MM.1S (cell line): ENCODE measurements at places on chromosomes 16 and 17.

- DNase-seq = no peak
Observed at GRCh38 chr17:45022288-45022648, 29.2 kb downstream of the DCAKD start.

DNA sequence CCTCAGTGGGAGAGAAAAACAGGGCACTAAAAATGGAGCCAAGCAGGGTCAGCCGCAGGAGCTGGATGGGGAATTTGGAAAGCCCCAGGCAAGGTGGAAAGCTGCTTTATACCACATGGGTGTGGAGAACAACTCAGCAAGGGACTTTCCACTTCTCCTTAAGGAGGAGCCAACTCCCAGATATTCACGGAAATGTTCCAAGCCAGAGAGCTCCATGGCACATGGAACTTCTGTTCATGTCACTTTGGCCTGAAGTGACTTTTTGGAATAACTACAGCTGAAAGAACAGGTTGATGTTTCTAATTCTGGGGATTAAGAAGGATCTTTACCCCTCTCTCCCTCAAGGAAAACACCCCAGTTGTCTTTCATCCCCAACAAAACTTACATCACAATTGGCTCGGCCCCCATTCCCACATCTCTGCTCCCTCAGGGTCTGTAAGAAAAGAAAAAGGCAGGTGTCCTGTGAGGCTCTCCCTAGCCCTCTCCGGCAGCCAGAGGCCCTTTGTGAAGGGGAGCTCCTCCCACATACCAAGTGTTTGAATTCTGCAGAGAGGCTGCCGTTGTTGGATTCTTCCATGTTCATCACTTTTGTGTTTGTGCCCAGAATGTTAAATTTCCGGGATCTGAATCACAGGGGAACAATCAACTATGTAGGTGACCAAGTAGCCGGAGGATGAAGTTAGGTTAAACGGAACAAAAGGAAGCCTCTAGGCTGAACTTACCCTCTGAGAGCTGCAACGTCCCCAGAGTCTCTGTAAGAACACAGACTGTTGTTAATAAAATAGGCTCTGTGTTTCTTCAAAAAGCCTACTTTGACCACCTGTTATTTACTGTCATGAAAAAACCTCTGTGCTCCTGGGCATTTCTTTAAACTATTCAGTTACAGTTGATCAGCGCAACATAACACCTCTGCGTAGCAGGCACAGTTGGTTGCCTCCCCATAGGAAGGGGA, 41.0 kb downstream of the STAT5A start:
- no peak for DNase-seq

DNA sequence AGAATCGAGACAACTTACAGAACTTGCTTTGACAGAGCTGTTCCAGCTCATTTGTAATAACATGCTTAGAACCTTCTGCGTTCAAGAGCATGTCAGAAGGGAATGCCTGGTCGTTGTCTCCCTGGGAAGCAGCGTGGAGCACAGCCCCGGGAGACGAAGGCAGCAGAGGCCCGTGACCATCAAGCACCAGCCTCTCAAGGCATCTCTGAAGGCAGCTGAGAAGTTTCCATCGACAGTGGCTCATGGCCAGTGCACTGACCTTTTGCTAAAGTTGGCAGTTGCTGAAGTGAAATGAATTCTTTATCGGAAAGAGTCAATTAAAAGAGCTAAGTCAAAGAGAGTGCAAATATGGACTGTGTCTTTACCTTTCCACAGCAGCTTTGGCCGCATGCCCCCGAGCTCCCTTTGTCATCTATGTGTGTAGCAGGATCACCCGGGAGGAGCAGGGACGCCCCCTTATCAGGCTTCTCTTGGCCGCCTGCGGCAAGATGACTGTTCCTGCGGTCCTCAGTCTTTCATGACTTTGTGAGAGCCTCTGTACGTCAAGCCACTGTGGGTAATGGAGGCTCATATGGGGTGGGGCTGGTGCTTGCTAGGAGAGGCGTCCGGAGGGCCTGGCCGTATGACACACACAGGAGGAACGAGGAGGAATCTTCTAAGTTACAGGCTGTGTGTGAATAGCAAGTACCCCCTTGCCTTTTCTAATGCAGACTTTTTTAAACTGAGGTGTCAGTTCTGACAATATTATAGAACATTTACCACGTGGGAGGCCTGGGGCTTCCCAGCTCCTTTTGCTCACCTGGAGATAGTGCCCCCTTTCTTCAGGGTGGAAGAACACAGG, 54.2 kb downstream of the LDHD start:
- DNase-seq = no peak

DNA sequence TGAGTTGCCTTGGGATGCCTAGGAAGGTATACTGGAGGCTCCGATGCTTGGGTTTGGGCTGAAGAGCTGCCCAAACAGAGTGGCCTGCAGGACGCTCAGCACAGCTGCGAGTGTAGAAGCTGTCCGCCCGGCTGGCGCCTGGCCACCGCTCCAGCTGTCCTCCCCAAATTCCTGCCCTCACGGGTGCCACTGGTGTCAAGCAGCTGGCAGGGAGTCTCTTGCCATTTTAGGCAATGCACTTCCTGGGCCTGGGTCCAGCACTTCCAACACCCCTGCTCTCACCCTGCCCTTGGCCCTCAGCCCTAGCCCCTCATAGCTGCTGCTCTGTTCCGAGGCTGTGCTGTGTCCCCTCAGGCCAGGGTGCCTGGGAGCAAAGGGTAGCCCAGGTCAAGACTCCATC, 5.2 kb upstream of the PKMYT1 start:
- no peak for DNase-seq

GRCh38 chr17:1000597-1001461, 3.9 kb downstream of the TIMM22 start:
- no peak for DNase-seq

- DNase-seq = no peak
Observed at GRCh38 chr16:49354991-49355390, 18.6 kb upstream of the C16orf78 start.

DNA sequence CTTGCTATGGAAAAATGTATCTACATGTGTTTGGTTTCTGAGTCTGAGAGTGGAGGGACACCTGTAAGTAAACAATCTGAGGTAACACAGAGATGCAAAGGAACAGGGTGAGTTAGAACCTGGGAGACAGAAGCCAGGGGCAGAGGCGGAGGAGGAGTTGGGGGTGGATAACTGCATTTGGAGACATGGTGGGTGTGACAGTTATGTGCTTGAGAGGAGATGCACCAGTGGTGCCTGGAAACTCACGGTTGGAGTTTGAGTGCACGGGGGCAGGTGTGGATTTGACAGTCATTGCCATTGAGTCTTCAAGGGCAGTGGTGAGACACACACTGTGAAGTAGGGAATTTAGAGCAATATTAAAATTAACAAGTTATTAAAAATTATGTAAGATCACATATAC, 6.5 kb downstream of the NUP93 start:
- no peak for DNase-seq

DNA sequence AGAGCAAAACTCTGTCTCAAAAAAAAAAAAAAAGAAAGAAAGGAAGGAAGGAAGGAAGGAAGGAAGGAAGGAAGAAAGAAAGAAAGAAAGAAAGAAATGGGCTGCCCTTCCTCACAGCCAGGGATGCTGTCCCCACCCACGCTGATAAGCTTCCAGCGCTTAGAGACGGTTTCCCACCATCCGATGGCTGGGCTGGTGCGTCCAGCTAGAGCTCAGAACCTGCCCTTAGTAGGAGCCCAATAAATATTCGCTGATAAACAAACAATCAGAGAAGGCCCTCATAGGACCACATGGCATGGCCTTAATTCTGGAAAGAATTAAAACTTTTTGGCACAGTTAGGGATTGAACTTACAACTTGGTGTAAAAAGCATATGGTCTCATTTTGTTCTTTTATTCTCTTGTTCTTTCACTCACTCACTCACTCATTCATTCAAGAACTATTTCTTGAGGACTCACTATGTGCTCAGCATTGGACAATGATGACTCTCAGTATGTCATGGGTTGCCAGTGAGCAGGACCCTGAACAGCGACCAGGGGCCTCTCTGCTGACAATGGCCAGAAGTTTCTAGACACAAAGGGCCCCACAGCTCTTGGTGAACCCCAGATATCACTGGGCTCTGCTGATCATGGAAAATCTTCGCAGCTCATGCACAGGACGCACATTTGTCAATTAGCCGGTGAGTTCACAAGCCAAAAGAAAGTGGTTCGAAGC, 32.5 kb upstream of the TNRC6C start:
- no peak for DNase-seq

- DNase-seq = no peak
Observed at GRCh38 chr16:25027781-25028180, 12.6 kb upstream of the ARHGAP17 start.

- DNase-seq = no peak
Observed at GRCh38 chr17:63984651-63985386, 12.1 kb upstream of the SCN4A start.

DNA sequence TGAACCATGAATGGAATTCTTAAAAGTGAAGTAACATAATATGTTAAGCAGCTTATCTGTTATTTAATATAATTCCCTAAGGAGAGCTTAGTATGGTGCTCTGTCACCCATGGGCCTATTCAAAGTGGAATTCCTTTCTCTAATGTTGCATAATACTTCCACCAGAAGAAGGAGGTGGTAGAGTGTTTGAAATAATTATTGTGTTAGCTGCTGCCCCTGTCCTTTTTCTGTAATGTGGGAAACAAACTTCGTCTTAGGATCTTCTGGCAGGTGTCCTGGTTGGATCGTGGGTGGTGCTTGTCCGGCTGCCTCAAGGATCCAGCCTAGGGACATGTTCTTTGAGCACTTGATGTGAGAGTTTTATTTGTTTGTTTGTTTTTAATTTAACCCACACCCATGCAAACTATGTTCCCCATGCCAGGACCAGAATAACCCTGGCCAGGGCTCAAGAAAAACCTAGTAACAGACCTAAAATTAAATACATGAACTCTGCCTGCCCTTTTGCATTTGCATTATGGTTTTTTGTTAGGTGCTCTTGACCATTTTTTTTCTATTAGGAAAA, 46.1 kb downstream of the ZNRF1 start:
- DNase-seq = no peak
